ENCODE measurements at places on chromosomes 1 and 21. TPM values are rescaled to one million over a fixed set of nuclear protein-coding genes. Genes with fewer than 3 reads are reported as not detected.

The SEC16B gene
- not detected for polyA plus RNA-seq

The GPR157 gene
- polyA plus RNA-seq, result 1.6 TPM

The NR5A2 gene
- polyA plus RNA-seq, result not detected

The KRTAP19-3 gene
- not detected for polyA plus RNA-seq

The SRGAP2C gene
- polyA plus RNA-seq, result 4.1 TPM

The C4BPA gene
- polyA plus RNA-seq, result not detected

The CNR2 gene
- polyA plus RNA-seq, result 0.36 TPM

The CDC20 gene
- 0.14 TPM for polyA plus RNA-seq

The DPT gene
- not detected for polyA plus RNA-seq

All from CD4-positive, alpha-beta memory T cell (primary cell).